Hindlimb muscle (tissue), 1 donor: ENCODE measurements at places on chromosomes 11 and 22. TPM values are rescaled to one million over a fixed set of nuclear protein-coding genes. Genes with fewer than 3 reads are reported as not detected.

Gene USP2
- 60.0 TPM for polyA plus RNA-seq

Gene MTFP1
- 6.9 TPM for polyA plus RNA-seq

Gene C11orf52
- 4.0 TPM for polyA plus RNA-seq

Gene P2RY6
- 2.4 TPM for polyA plus RNA-seq

Gene MS4A4A
- 7.9 TPM for polyA plus RNA-seq

Gene PIK3IP1
- 6.5 TPM for polyA plus RNA-seq

Gene MADD
- polyA plus RNA-seq: 33.7 TPM

Gene SMTN
- polyA plus RNA-seq: 287 TPM

Gene EFCAB6
- polyA plus RNA-seq: 0.80 TPM

Gene PGA3
- not detected for polyA plus RNA-seq

Gene INS
- not detected for polyA plus RNA-seq

Gene C11orf21
- 5.0 TPM for polyA plus RNA-seq

Gene CTTN
- 110 TPM for polyA plus RNA-seq

Gene PTPN5
- 0.34 TPM for polyA plus RNA-seq

Gene PHF21B
- polyA plus RNA-seq: 0.28 TPM

Gene TRIM44
- 38.9 TPM for polyA plus RNA-seq

Gene KCNJ5
- 1.9 TPM for polyA plus RNA-seq

Gene TSPAN4
- 55.0 TPM for polyA plus RNA-seq

Gene CASP5
- not detected for polyA plus RNA-seq

Gene CDON
- 19.4 TPM for polyA plus RNA-seq

Gene CASP12
- polyA plus RNA-seq: 0.31 TPM

Gene MPPED2
- 4.4 TPM for polyA plus RNA-seq

Gene IGF2
- 5,095 TPM for polyA plus RNA-seq

Gene MYO7A
- polyA plus RNA-seq: 4.8 TPM

Gene APOBEC3H
- polyA plus RNA-seq: not detected

Gene NCAM1
- 183 TPM for polyA plus RNA-seq

Gene TSPO
- 78.0 TPM for polyA plus RNA-seq

Gene CHADL
- polyA plus RNA-seq: 4.9 TPM

Gene CCDC81
- 1.4 TPM for polyA plus RNA-seq

Gene CRYBA4
- not detected for polyA plus RNA-seq

Gene PHOX2A
- 0.21 TPM for polyA plus RNA-seq

Gene BACE1-AS
- 13.8 TPM for polyA plus RNA-seq

Gene OR8H2
- not detected for polyA plus RNA-seq

Gene PIK3C2A
- polyA plus RNA-seq: 17.1 TPM

Gene PRRG4
- 0.36 TPM for polyA plus RNA-seq

Gene APLNR
- 110 TPM for polyA plus RNA-seq

Gene LMO2
- 16.5 TPM for polyA plus RNA-seq

Gene KREMEN1
- 107 TPM for polyA plus RNA-seq

Gene DGAT2
- 6.1 TPM for polyA plus RNA-seq

Gene SCN3B
- 45.1 TPM for polyA plus RNA-seq

Gene CECR2
- 30.5 TPM for polyA plus RNA-seq

Gene MYBPC3
- polyA plus RNA-seq: 0.49 TPM

Gene TMEM191B
- not detected for polyA plus RNA-seq

Gene DCHS1
- polyA plus RNA-seq: 43.8 TPM

Gene MOV10L1
- polyA plus RNA-seq: 0.58 TPM

Gene SPI1
- 11.3 TPM for polyA plus RNA-seq

Gene OAF
- 45.2 TPM for polyA plus RNA-seq
